ENCODE measurements at places on chromosomes 2 and 18.

DNA sequence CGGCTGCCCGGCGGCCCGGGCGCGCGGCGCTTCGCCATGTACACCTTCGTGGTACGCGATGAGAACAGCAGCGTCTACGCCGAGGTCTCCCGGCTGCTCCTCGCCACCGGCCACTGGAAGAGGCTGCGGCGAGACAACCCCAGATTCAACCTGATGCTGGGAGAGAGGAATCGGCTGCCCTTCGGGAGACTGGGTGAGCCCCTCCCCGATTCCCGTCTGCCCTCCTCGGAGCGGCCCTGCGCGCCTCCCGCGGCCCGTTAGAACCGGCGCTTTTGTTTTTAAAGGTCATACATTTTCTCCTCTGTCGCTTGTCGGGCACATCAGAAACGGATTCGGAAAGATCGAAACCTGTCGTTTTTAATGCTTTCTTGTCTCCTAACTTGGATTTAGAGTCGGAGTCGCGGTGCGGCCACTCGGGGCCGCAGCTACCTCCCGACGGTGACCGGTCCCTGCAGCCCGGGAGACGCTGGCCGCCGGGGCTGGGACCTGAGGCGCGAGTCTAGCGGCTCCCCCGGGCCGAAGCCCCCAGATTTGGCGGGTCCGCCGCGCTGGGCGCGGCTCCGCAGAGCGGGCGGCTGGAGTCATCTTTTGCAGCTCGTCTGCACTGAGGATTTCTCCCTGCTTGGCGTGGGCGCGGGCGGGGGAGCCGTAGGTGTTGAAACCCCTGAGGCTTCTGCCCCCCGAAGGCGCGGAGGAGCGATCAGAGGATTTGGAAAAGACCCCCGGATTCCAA, 519 bp downstream of the TTL start:
- peak overlapping the region; percentile 85 for H3K4me3 ChIP-seq
- H3K27me3 ChIP-seq: no peaks in the 10 kb centered on the region
- DNase-seq: peak; percentile 68
- no peaks in the 10 kb centered on the region for H3K36me3 ChIP-seq

- no peaks in the 10 kb centered on the region for H3K27me3 ChIP-seq
- DNase-seq: no peak
- H3K4me1 ChIP-seq: no peaks in the 10 kb centered on the region
- H3K4me3 ChIP-seq: no peak overlapping the region
- H3K36me3 ChIP-seq: peaks cover 3% of the 10 kb centered on the region
These were observed 50.1 kb downstream of the UBR3 start for GRCh38 chr2:169877398-169877797.

- no peak for DNase-seq
- no peaks in the 10 kb centered on the region for H3K4me1 ChIP-seq
- no peak overlapping the region for H3K4me3 ChIP-seq
These were observed 121.6 kb upstream of the NDUFV2 start for GRCh38 chr18:8980918-8981317.

DNA sequence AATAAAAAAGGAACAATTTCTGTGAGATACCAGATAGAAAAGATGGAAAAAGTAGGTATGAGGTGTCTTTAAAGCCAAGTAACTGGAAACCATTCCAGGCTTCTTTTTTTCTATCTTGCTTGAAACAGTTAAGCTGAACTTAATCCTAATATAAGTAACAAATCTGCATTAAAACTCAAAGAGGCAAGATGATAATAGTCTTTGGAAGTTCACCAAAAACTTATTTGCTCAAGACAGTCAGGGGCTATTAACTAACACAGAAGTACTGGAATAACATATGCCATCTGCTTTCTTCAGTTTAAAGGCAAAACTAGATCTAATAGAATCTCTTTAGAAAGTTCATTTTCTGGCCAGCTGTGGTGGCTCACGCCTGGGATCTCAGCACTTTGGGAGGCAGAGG, 18.8 kb downstream of the PDIA6 start:
- no peak for DNase-seq
- H3K4me3 ChIP-seq: no peak overlapping the region
- peaks cover 34% of the 10 kb centered on the region for H3K36me3 ChIP-seq
- no peak overlapping the region for H3K27ac ChIP-seq

GRCh38 chr2:187093771-187094412, 244.9 kb upstream of the ZSWIM2 start:
- no peak overlapping the region for H3K27ac ChIP-seq
- no peaks in the 10 kb centered on the region for H3K4me1 ChIP-seq
- H3K27me3 ChIP-seq: no peaks in the 10 kb centered on the region
- H3K36me3 ChIP-seq: no peaks in the 10 kb centered on the region

DNA sequence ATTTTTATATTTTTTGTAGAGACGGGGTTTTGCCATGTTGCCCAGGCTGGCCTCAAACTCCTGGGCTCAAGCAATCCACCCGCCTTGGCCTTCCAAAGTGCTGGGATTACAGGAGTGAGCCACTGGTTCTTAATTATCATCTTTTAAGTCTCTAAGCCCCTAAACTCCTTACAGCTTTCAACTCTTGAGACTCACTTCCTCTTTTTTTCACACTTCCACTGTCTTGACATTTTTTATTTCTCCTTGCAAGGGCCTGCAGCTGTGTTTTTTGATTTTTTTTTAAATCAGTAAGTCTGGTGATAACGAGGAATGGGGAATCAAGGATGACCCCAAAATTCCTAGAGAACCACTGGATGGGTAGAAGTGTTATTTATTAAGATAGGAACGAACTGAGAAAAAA, 8.6 kb upstream of the ABCB11 start:
- H3K27me3 ChIP-seq: no peaks in the 10 kb centered on the region
- H3K4me1 ChIP-seq: no peaks in the 10 kb centered on the region
- H3K4me3 ChIP-seq: no peak overlapping the region
- DNase-seq: no peak
